ENCODE measurements at places on chromosomes 2 and 18.
A peak's percentile ranks its signal among the peaks of the same experiment; 100 is the strongest.

GRCh38 chr2:62313449-62314227 is 117.7 kb downstream of the B3GNT2 start:
- ATAC-seq, result peak; percentile 51

GRCh38 chr2:144630459-144631215 is 110.7 kb upstream of the ZEB2 start:
- no peak for ATAC-seq

- ATAC-seq, result no peak
These were observed 72.2 kb upstream of the MAP2 start for GRCh38 chr2:209351636-209352035.

DNA sequence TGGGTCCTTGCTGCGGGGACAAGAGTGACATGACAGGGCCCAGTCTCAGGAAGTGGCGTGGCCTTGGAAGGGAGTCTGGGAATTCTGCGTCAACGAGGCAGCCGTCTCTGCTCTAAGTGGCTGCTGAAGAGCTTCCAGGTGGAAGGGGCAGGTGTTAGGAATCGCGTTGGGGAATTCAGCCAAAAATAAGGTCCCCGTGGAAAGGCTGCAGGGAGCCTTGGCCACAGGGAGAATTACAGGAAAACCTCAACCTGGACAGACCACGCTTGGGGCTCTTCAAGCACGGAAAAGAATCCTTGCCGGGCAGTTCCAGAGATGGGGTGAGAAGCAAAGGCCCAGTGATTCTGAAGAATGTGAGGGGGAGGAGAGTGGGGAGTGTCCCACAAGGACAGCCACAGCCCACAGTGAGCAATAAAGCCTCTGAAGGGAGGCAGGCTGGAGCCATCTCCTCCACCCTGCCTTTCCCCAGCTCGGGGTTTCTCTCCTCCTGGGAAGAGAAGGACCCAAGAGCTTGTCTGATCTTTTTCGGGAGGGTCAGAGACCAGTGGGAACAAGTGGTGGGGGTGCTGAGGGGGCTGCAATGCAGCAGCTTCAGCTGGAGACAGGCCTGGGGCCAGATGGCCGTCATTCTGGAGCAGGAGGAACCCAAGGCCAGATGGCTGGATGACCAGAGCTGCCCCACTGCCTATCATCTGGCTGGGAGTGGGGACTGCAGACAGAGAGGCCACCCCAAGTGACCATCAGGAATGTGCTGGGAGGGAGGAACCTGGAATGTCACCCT is 106.4 kb upstream of the SMAD2 start:
- no peak for ATAC-seq

- peak; percentile 35 for ATAC-seq
These were observed 10.0 kb downstream of the PPP4R1 start for GRCh38 chr18:9604348-9604747.

All from esophagus mucosa (tissue), 1 donor.